Urothelium cell line (cell line): ENCODE measurements at places on chromosomes 1 and 21.

- no peak for DNase-seq
Measured at GRCh38 chr1:248828845-248829244, 3.1 kb upstream of the SH3BP5L start.

DNA sequence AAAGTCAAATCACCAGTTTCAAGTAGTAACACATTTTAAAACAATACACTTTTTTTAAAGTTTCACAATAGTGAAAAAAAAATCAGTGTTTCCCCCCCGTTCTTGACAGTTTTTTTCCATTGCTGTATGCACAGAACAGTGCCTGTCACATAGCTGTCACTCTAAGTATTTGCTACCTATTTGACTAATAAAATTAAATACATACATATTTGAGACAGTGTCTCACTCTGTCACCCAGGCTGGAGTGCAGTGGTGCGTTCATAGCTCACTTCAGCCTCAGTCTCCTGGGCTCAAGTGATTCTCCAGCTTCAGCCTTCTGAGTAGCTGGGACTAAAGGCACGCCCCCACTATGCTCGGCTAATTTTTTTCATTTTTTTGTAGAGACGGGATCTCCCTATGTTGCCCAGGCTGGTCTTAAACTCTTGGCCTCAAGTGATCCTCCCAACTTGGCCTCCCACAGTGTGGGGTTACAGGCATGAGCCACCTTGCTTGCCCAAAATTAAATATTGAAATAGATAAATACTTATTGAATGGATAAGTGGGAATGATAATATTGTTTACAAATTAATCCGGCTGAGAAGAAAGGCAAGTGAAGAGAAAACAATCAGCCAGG, 12.6 kb upstream of the RHBG start:
- no peak for DNase-seq

DNA sequence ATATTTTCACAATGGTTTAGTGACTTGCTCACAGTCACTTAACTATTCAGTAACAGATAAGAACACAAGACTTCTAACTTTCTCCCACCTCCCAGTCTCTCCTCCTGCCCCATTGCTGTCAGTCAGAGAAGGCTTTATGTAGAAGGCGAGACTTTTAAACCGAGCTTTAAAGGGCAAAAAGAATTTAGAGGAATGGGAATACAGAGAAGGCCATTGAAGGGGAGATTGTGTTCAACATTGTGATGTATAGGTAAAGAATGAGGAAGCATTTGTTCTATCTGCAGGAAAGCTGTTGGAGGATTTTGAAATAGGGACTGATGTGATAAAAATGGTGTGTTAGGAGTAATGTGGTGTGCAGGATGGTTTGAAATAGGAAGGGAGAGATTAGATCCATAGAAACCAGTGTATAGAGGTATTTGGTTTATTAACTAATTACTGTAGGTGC, 7.3 kb downstream of the POU2F1 start:
- DNase-seq = no peak

DNA sequence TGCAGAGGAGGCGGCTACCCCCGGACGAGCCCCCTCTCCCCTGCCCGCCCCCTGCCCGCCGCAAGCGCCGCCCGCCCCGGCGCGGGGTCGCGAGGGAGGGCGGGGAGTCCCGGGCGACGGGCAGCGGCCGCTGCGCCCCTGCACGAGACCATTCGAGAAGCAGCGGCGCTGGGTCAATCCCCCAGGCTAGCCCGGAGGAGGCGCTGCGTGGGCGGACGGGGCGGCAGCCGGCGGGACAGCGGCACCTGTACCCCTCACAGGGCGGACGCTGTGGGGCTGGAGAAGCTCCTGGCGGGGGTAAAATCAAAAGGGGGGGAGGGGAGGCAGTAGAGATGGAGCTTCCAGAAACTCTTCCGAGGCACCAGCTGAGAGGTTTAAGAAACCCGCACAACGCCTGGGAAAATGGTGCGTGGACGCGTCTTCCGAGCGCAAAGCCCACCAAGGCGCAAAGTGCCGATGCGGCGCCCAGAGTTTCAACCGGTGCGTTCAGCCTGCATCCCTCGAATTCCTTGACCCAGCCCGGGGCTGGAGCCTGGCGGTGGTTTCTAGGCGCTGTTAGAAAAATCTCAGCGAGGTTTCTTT, at the start of gene PLPPR5:
Gene PLPPR5 (minus strand): TSS at position 1 of the 582 bp plus-strand sequence. CDS start 190 bp downstream, outside the sequence.
- DNase-seq = peak; percentile 59

DNA sequence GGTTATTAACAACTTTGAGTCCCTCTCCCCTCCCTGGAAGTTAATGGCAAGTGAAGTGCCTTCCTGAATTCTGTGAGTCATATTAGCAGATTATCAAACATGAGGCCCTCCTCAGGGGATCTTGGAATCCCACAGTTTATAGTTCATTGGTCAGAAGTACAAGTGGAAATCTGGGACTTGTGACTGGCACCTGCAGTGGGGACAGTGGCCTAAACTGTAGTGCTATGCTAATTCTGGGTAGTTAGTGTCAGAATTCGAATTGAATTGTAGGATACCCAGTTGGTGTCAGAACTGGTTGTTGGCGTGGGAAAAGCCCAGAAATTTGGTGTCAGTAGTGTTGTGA, 26.2 kb downstream of the ZYG11B start:
- DNase-seq = no peak

DNA sequence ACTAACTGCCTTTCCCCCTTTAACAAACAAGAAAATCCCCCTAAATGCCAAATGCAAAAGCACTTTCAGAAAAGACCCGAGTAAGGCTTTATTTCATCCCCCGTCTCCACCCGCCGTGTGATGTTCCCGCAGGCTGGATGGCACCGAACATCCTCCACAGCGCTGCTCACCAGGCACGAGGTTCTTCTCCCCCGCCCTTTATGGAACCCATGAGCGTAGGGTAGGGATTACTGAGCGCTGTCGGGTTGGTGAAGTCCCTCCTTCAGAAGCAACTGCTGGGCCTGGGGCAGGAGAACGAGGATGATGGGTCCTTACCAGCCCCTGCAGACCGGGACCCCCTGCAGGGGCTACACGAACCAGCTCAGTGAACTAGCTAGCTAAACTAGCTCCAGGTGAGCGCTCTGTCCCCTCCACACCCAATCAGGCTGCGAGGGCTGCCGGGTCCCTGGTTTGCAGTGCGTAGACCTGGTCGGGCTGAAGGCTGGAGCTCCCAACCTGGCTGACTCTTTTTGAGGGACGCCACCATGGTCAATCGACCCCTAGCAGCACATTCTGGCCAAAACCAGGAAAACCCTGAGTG, 80.4 kb downstream of the ITPKB start:
- DNase-seq = no peak

DNA sequence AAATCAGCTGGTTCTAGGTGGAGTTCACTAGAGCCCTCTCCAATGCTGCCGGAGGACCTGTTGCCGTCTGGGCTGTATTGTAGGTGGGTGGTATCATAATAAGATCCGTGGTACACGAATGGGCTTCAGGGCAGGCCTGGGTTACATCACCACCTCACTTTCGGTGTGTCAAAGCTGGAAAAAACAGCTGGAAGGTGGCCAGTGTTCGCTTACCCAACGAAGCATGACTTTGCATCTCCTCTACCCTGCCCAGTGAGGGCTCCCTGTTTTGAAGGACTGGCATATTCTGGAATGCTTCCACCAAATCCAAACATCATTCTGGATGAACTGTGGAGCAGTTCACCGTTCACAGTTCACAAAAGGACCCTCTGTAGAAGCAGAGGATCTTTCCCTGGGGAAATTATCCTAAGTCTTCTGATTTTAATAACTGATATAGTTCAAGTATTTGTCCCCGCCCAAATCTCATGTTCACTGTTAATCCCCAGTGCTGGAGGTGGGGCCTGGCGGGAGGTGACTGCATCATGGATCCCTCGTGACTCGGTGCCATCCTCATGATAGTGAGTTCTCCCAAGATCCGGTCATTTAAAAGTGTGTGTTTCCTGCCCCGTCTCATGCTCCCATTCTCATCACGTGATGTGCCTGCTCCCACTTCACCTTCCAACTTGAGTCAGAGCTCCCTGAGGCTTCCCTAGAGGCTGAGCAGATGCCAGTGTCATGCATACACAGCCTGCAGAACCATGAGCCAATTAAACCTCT, 429.0 kb downstream of the KIF26B start:
- DNase-seq = no peak

- DNase-seq = no peak
Measured at GRCh38 chr1:230068952-230069684, 2.1 kb downstream of the GALNT2 start.

- DNase-seq = peak; percentile 68
Measured at GRCh38 chr1:224106568-224107281, 7.2 kb upstream of the FBXO28 start.

DNA sequence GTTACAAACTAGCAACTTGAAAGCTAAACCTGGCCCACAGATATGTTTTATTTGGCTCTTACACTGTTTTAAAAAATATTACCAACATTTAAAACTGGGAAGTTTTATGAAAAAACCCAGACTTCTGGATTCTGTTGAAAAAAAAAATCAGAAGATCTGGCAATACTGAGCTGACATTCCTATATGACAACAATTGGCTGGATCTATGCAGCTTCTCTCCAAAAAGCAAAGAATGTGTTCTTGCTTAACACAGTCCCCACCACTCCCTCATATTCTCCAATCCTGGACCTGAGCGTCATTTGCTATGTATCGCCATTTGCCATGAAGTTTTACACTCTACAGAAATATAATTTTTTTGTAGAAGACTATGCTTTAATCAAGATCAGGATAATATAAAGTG, 859.6 kb downstream of the LTN1 start:
- no peak for DNase-seq

GRCh38 chr1:247445526-247446356, 12.2 kb downstream of the OR2B11 start:
- no peak for DNase-seq

GRCh38 chr1:157595356-157595755, 2.5 kb downstream of the FCRL4 start:
- no peak for DNase-seq

- DNase-seq = no peak
Measured at GRCh38 chr1:227894831-227895451, 52.8 kb downstream of the WNT9A start.
